ENCODE measurements at places on chromosomes 4 and X.

GRCh38 chrX:134780908-134781307 is 122.6 kb upstream of the PLAC1 start:
- DNase-seq = no peak

- no peak for DNase-seq
Observed at GRCh38 chr4:118991686-118992085, 103.0 kb downstream of the SYNPO2 start.

DNA sequence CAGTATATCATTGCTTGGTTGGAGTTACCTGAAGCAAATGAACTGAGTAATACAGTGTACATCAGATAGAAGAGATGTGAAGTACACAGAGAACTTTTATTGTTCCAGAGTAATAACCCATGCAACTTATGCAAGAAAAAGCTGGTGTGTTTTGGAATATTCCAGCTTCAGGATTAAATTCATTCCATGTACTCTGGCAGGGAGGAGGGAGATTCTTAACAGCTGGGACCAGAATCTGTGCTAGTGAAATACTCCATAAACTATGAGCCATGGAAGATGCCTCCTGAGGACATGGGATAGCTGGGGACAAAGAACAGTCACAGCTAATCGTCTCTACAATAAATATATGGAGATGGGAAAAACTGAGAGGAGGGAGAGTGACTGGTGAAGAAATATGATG is 101.6 kb upstream of the OTUD4 start:
- no peak for DNase-seq

- DNase-seq = no peak
Observed at GRCh38 chr4:141473026-141473540, 163.3 kb upstream of the IL15 start.

DNA sequence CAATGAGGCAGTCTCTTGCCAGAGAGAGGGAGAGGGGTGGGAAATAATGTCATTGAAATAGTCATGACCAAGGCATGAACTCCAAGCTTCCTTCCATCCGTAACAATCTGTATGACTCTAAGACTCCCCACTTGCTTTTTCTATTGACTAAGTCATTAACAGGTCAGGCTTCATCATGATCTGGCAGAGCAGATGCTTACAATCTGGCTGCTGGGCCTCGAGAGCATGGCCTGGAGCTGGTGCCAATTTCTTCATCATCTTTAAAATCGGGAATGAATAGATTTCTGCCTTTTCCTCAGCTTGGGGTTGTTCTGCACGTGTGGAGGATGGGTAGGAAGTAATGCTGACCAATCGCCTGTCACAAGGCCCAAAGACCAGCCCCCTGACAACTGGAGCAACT is 280.6 kb upstream of the CLNK start:
- no peak for DNase-seq

GRCh38 chrX:109840585-109840984 is 107.5 kb upstream of the ACSL4 start:
- DNase-seq = no peak

GRCh38 chrX:28756647-28757046 is 169.4 kb downstream of the IL1RAPL1 start:
- DNase-seq = no peak

DNA sequence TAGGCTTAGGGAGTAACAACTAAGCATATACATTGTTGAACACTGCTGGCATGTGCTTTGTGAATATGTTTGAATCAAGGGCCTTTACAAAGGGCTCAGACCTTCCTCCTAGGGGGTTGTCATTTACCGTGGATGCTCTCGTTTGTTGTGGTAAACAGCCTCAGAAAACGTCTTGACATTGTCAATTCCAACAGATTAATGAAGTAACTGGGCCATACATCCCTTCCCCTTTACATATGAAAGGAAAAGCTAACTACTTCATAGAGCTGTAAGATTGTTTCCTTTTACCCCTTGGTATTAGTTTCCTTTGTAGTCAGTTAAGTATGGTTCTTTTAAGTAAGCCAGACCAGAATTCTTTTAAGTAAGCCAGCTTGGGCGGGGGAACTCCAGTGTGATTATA is 42.9 kb downstream of the FAT4 start:
- no peak for DNase-seq

GRCh38 chrX:69361311-69361845 is 142.7 kb upstream of the NALF2 start:
- no peak for DNase-seq

- DNase-seq = no peak
Observed at GRCh38 chr4:42123071-42123644, 29.3 kb downstream of the BEND4 start.

- no peak for DNase-seq
Observed at GRCh38 chr4:79181190-79181589, 144.7 kb downstream of the NAA11 start.

DNA sequence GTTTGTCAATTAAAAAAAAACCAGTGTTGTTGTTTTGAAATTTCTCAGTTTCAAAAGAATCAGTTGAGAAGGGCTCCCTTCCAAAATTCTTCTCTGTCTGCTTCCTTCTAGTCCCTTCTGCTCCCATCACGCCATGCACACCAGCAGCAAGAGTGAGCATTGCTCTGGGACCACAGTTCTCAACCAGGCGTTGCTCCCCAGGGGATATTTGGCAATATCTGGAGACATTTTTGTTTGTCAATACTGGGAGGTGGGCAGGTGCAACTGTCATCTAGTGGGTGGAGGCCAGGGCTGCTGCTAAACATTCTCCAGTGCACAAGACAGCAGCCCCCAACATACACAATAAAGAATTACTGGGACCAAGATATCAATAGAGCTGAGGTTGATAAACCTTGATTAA is 74.8 kb upstream of the EGFL6 start:
- DNase-seq = no peak

DNA sequence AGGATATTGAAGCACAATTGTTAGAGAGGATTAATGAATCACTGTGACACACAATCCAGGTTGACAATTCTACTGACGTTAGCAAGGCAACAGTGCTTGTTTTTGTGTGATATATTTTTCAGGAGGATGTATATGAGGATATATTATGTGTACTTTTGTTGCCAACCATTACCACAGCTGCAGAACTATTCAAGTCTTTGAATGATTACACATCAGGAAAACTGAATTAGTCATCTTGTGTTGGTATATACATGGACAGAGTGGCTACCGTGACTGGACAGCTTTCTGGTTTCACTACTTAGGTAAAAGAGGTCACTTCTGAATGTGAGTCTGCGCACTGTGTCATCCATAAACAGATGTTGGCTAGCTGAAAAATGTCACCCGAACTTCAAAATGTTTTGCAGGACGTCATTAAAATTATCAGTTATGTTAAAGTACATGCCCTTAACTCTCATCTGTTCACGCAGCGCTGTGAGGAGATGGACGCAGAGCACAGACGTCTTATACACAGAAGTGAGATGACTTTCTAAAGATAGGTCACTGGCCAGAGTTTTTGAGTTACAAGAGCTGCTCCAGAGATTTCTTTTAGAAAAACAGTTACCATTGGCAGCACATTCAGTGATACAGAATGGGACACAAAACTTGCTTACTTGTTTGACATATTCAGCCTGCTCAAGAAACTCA is 69.0 kb downstream of the MRPL1 start:
- no peak for DNase-seq

GRCh38 chr4:42656679-42656943 is 294 bp downstream of the ATP8A1 start:
- no peak for DNase-seq

DNA sequence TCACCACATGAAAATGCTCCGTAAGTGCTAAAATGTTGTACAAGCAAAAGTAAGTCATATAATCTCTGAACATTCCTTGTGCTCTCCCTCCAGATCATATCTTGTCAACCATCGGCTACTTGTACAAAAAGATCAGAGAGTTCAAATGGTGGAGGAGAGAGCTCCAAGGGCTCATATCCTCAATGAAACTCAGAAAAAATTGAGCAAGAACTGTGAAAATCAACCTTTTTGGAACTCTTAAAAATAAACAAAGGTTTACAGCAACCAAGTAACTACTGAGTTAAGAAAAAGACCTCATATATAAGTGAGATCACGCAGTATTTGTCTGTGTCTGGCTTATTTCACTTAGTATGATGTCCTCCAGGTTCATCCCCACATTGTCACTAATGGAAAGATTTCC is 63.2 kb downstream of the TEX13C start:
- DNase-seq = no peak

GRCh38 chrX:15985937-15986336 is 131.3 kb upstream of the AP1S2 start:
- DNase-seq = no peak

DNA sequence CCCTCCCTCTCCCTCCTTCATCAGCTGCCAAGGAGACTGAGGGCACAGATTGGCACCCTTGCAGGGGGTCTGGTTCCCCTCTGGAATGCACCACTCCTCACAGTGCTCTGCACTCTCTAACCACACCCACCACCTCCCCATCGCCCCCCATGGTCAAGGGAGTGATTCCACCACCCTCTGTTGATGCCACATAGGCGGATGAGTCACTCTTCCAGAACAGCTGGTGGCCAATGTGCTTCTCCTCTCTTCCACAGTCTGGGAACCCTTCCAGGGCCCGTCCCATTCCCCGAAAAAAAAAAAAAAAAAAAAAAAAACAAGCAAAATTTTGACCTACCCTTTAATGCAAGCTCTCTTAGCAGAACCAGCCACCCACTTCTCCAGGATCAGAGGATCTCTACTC is 341.3 kb upstream of the KLF3 start:
- DNase-seq = no peak

GRCh38 chrX:115189646-115190635 is 731 bp downstream of the RBMXL3 start:
- no peak for DNase-seq

DNA sequence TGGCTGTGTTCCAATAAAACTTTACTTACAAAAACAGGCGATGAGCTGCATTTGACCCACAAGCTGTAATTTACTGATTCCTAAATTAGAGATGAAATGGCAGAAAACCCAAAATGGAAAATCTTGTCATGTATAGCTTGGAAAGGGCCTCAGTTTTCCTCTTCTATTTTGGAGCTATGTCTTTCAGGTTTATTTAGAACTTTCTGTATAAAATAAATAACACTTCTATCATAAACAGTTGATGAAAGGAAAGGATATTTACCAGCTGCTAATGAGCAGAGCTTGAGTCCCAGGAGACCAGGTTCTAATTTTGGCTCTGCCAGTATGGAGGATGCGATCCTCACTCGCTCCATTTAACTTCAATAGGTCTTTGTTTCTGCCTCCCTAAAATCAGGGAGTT is 213.5 kb downstream of the LDB2 start:
- DNase-seq = no peak

- no peak for DNase-seq
Observed at GRCh38 chr4:40710484-40711254, 39.1 kb upstream of the NSUN7 start.

- no peak for DNase-seq
Observed at GRCh38 chr4:42747971-42748370, 91.1 kb upstream of the ATP8A1 start.

- DNase-seq = no peak
Observed at GRCh38 chr4:169791527-169792156, 33.9 kb upstream of the HPF1 start.

DNA sequence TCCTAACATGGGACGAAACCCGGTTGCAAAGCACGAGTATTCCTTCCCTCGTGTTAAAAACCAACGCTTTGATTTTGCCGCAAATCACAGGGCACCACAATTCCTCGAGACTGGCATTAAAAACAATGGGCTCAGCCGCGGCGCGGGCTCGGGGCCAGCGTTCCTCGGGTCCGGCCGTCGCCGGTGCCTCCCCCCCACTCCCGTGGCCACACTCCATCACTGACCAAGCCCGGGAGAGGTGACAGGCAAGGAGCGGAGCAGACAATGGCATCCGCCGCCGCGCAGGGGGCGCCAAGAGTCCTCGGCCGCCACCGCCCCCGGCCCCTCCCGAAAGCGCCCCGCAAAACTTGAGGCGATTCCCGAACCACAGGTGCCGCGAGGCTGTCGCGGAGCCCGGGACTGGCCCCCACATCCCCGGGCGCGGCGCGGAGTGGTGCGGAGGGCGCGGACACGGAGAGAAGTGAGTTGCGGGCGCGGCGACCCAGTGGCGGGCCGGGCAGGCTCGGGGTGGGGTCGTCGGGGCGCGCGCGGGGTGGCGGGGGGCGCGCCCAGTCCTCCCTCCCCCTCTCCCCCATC is 445 bp downstream of the AP1S2 start:
- peak; percentile 23 for DNase-seq

DNA sequence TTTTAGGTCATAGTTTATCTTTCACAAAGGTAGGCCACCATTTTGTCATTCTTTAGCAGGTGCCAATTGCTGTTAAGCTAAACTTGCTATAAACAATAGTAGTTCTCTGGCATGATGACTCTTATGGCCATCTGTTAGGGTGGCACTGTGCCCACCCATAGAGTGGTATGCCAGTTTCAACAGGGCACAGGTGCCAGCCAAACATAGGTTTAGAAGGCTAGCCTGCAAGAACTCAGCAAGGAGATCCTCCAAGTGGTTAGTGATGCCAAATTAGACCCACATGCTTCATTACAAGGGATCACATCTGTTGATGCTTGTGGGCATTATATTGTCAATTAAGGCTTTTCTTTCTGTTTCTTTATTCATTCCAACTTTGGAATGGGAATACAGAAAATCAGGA is 204.5 kb downstream of the FMR1NB start:
- DNase-seq = no peak

DNA sequence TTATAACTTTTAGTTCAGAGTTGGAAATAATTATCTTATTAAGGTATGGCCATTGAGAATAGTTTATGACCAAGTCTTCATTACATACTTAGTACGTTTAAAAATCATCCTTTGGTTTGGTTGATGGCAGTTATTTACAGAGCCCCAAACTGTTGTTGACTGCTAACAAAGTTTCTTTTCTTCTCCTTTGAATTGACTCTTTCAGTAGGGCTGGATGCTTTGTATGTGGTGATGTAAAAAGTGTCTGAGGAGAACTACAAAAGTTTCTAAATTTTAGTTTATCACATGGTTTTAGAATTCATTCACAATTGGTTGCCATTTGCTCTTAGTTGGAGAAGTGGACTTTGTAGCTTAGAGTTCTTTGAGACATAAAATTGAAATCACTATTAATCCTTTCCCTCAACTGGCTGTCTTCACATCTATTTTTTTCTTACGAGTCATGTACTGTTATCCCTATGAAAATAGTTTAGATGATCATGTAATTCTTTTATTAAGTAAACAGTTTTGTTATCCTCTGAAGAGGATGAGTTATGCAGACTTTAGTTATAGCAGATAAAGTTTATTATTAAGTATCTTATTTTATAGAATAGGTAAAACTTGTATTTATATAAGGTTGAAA is 14.8 kb downstream of the PTPN13 start:
- no peak for DNase-seq

DNA sequence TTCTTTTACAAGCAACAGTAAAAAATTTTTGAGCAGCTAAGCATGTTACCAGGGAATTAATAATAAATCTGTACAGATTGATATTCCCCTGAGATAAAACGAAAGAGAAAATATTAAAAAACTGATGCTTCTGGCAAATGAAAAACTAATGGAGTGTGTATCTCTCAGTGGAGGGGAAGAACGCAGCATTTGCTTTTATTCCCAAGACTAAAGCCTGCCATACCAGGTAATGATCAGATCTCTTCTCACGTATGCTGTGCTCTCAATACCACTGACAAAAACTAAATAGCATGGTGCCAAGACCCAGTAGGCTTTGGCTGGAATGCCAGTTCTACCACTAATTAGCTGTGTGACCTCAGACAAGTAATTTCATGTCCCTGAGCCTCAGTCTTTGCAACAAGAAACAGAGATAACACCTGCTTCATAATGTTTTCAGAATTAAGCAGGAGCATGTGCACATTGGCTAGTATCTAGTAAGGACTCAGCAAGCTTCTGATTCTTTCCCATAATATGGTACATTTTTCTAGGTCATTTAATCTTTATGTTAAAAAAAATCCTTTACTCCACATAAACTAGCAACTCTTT is 179.6 kb downstream of the CENPC start:
- DNase-seq = no peak

GRCh38 chr4:121764702-121765367 is at the start of gene SMIM43:
SMIM43 (minus strand) TSS chr4:121765164; CDS start chr4:121765105, 59 bp downstream.
- DNase-seq = no peak

GRCh38 chr4:27350161-27350560 is 489.5 kb downstream of the STIM2 start:
- no peak for DNase-seq
